ENCODE measurements at places on chromosomes 7 and 10.

- DNase-seq: no peak
Observed at GRCh38 chr10:69321865-69322264, 43.6 kb downstream of the HK1 start.

GRCh38 chr7:6507906-6508305, 43.4 kb downstream of the GRID2IP start:
- no peak for DNase-seq

- DNase-seq: no peak
Observed at GRCh38 chr7:50633414-50633710, 68.2 kb upstream of the DDC start.

DNA sequence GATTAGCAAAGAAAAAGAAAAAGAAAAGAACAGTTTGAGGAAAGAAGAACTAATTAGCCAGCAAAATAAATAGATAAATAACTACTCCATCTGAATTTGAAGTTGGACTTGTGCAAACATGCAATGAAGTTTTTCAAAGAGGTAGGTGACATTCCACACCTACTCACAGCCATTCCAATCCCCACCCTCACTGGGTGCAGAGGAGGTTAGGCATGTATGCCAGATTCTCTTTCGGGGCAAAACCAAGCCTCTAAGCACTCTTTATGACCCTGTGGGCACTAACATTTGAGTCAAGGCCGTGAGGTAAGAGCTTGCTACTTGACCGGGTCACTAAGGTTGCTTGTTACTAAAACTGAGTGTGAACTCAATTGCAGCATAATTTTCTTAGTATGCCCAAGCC, 108.4 kb upstream of the SEMA3A start:
- DNase-seq: no peak

DNA sequence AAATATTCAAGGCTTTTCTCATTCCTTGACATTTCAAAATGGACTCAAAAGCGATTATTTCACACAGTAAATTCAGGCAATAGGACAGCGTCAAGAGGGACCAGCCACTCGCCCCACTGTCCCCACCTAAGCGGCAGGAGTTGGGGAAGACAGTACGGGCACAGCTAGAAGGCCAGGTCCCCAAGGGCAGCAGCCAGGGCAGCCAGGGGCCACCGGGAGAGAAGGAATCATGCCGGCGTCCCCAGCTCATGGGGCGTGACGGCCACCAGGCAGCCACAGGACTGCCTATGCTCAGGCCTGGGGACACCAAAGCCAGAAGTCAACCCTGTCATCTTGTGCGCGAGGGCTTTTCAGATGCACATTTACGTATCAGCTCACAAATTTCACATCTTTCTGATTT, 225.7 kb upstream of the PPP2R2D start:
- DNase-seq: no peak

- DNase-seq: no peak
Observed at GRCh38 chr7:121372376-121373010, 23.6 kb downstream of the FAM3C start.

DNA sequence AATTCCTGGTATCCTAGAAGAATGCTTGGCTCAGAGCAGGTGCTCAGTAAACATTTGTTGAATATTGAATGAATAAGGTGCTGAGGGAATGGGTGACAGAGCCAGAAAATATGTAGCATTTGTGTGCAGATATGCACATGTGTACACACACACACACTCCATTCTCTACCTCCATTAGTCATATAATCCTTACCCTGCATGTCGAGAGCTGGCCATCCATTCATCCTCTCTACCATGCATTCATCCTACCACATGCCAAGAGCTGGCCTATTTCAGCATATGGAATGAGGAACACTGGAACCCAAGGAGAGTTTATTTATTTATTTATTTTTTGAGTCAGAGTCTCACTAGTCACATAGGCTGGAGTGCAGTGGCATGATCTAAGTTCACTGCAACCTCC, 284.8 kb downstream of the PLXNA4 start:
- no peak for DNase-seq

DNA sequence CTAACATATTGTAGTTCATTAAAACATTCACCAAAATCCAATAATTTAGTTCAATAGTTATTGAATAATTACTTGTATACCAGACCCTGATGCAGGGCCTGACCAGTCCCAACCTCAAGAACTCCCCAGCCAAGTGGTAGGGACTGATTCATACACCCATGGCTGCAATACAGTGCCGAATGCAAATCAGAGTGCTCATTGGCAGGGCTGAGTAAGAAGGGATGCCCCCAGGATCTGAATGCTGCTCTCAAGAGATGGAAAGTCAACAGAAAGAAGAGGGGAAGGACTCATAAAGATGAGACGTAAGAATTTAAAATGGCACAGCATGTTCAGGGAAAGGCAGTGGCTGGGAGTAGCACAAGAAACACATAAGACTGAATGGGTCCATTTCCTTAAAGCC, 29.9 kb downstream of the ZNF438 start:
- no peak for DNase-seq

- DNase-seq: no peak
Observed at GRCh38 chr10:61757001-61757400, 94.3 kb downstream of the CABCOCO1 start.

GRCh38 chr10:7161484-7162250, 249.2 kb downstream of the SFMBT2 start:
- DNase-seq: no peak

GRCh38 chr7:39721919-39722597, 98.7 kb downstream of the RALA start:
- DNase-seq: no peak

DNA sequence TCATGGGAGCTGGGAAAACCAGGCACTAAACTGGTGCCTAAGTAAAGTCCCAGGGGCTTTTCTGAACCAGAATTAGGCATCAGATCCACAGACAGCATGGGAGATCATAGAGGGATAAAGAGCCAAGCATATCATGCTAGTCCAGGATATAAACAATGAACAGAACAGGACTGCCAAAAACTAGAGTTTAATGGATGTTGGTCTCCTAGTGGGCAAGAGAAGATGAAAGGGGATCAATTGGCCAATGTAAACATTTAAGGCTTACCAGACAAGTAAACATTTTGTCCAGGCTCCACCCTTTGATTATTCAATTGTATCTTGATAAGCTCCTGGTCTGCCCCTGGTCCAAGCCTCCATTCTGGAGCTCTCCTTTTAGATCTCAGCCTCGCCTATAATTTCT, 18.9 kb downstream of the MACC1 start:
- no peak for DNase-seq

GRCh38 chr7:96416116-96416515, 94.2 kb upstream of the SLC25A13 start:
- DNase-seq: no peak

DNA sequence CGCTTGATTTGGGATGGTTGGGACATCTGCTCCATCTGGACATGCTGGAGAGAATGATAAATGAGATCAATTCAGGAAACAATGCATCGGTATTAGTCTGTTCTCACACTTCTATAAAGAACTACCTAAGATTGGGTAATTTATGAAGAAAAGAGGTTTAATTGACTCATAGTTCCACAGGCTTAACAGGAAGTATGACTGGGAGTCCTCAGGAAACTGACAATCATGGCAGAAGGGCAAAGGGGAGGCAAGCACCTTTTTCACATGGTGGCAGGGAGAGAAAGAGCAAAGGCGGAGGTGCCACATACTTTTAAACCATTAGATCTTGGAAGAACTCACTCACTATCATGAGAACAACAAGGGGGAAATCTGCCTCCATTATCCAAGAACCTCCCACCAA, 16.8 kb upstream of the TSPAN12 start:
- DNase-seq: no peak

DNA sequence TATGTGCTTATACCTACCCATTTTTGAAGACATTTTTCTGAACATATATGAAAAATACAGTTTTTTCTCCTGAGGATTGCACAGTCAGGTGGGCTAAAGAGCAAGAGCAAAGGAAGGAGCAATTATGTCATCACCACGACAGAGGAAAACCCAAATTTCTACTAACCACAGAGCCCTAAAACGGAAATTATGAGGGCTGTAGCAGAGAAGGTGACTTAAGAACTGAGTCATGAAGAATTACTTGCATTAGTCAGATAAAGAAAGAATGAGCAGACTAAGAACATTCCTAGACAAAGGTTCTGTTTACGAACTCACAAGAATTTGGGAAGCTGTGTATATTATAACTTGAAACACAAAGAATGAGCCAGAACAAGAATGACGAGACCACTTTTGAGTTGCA, 974.4 kb downstream of the NXPH1 start:
- DNase-seq: no peak

DNA sequence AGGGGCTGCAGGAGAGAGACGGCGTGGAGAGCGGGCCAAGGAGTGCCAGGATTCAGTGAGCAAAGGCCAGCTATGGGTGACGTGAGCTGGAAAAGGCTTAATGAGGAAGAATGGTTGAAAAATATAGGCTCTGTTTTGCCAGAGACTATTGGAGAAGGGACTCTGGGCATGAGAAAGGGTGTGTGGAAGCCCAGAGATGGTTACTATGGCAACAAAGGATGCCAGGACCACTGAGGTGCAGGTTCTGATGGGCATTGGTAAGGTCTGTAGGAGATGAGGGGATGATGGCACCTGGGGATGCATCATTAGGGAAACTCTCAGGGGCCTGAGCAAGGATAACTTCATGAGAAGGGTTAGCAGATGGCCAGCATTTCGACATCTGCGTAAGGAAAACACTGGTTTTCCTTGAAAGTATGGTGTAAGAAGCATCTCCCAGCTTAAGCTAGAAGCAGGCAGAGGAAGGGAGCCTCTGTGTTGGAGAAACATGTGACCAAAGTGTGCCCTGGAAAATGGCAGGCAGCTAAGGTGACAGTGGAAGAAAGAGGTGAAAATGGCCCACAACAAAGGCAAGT, 21.6 kb upstream of the FAM180A start:
- no peak for DNase-seq

DNA sequence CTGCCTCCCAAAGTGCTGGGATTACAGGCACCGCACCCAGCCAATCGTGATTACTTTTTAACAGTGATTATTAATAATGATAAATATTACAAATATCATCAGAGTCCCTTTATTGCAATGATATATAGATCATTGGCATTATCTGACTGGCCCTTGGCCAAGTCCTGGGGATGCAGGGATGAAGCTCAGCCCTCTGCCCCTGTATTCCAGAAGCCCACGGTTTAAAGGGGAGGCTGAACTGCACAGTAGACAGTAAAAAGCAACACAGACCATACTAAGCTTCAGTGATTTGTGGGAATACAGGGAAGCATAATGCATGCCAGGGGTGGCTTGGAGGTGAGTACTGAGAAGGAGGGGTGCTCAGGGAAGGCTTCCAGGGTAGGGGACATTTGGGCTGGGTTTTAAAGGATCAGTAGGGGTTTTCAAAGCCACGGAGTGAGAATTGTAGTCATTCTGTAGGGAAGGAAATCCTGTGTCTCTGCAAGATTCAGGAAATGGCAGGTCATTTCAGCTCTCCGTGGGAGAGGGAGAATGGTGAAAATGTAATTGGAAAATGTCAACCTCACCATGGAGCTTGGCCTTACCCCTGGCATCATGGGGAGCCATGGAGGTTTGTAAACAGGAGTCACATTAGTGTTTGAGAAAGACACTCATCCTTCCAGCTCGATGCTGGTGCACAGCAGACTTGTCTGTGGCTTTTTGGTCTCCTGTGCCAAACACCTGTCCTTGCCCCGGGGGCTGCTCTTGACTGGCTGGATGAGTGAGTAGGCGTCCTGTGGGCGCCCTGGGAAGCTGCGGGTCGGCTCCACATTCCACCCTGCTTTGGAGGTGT, 8.8 kb downstream of the ADAMTS14 start:
- DNase-seq: no peak

DNA sequence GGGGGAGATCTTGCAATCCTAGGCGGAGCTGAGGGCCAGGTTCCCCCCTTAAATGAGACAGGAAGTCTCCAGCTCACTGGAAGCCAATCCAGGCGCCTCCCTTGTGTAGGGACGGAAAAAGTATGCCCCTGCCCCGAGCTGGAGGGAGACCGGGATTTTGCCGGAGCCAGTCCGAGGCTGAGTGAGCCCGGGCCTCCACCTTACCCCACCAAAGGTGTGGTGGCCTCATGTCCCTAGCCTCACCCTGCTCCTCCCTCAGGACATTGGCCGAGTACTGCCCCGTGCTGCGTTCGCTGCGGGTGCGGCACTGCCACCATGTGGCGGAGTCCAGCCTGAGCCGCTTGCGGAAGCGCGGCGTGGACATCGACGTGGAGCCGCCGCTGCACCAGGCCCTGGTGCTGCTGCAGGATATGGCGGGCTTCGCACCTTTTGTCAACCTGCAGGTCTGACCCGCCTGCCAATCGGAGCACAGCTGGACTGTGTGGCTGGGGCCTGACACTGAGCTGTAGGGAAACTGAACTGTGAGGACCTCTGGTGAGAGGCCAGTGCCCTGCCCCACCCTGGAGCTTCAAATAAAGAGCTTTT, 2.0 kb downstream of the FBXL15 start:
- DNase-seq: no peak

DNA sequence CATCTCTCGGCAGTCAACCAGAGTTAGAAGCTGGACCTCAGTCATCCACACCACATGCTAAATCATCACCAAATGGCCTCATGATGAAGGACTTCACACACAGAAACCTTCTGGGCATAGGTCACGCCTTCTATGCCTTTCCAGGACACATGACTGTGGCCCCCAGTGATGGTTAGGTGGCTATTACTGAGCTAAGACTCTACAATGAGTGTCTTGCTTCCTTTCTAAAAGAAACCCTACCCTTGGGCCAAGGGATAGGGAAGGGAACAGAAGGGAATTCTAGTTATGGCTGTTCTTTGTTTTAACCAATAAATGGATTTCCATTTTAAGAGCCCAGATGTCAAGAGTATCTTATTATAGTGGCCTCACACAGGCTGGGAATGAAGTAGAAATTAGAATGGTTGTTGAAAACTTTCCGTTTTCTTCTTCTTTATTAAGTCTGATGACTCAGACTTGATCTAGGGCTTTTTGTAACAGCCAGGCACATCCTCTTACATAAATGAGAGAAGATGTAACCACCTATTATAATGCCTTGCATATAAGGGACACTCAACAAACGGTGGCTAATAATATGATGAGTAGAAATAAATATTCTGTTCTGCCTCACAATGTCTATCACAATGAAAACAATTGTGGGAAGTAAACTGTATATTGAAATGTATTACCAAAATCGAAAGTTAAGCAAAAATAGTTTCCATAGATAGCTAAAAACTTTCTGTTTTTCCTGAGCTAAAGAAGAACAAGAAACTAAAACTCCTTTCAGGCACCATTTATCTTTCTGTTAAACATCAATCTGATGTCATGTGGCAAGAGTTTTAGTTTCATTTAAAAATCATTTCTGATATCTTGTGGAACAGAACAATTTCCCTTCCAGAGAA, 62.5 kb upstream of the TOMM7 start:
- DNase-seq: no peak

All from cortex of kidney (tissue), 1 donor.